LoVo (cell line): ENCODE measurements at places on chromosomes 3 and 15.

- DNase-seq, result no peak
Observed at GRCh38 chr3:106117490-106117858, 248.7 kb upstream of the CBLB start.

GRCh38 chr3:53155760-53156159 lies 5.2 kb upstream of the PRKCD start:
- DNase-seq, result no peak

GRCh38 chr15:95277266-95277665 lies 1045.9 kb downstream of the MCTP2 start:
- DNase-seq, result no peak

DNA sequence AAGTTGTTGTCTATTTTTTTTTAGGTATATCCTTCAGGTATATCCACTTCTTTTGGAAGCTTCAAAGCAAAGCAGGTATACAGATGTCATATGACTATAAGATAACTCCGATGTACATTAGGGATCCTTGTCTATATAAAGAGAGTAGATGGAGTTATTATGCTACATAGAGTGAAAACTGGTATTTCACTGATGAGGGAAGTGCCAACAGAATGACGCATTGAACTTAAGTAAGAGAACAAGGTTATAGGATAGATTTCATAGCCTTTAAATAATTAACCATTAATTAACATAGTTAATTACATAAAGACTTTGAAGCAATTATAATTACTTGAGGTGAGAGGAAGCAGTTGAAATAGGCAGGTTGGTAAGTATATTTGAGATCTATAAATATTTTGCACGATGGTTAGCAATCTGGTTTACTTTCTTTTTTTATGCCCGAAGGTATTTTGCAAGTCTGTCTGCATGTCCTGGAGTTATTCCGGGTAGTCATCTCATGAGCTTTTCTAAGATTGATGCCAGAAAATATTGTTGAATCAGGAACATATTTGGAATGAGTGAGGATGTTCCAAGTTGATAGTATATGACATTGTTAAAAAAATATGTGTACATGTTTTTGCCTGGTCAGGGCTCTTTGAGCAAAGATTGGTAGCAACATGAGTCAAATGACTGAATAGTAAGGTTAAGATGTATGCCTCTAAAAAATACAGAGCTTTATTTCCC lies 299.5 kb upstream of the KCNMB2 start:
- no peak for DNase-seq

- no peak for DNase-seq
Observed at GRCh38 chr3:177484206-177484605, 286.9 kb upstream of the TBL1XR1 start.

DNA sequence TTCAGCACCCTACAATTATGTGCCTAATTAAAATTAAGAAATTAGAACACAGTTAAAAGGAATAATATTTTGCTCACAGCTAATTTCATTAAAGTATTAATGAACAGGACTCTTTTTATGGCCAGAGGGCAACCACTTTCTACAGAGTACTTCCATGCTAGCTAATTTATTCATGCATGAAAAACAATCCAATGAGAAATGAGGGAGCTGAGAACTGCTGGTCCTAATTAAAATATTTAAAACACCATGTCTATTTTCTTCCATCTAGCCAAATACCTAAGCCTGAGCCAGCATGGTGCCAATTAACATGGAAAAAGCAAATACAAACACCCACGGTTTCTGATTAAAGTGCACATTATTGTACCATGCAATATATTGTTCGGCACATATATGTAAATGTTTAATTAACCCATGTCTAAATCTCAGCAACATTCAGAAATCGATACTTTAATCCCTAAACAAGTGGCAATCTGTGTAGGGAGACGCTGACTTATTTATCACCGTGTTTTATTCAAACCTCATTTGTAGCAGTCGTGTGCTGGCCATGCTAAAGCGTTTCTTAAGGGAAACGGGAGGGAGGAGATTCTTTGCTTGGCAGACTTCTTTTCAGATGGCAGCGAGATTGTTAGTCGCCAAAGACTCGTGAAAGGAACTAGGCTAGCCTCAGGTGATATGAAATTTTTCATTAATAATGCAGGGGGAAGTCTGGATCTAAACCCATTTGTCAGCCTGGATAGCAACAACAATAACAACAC lies 193.5 kb downstream of the ANXA2 start:
- DNase-seq, result no peak

DNA sequence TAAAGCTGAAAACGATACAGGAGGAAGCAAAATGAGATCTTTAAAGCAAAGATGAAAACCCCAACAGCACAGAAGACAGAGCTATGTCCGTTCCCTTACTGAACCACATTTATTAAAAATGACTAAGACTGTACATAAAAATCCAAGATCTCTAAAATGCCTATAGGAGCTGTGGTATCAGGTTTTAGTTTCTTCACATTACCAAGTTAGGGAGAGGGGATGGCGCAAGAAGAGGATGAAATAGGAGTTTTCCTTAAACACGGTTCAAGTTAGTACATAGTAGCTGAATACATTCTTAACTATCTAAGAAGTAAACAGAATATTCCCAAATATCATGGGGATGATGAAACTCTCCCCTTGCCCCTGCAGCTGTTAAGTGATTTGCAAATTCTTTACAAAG lies 6.3 kb downstream of the EOMES start:
- DNase-seq, result no peak

DNA sequence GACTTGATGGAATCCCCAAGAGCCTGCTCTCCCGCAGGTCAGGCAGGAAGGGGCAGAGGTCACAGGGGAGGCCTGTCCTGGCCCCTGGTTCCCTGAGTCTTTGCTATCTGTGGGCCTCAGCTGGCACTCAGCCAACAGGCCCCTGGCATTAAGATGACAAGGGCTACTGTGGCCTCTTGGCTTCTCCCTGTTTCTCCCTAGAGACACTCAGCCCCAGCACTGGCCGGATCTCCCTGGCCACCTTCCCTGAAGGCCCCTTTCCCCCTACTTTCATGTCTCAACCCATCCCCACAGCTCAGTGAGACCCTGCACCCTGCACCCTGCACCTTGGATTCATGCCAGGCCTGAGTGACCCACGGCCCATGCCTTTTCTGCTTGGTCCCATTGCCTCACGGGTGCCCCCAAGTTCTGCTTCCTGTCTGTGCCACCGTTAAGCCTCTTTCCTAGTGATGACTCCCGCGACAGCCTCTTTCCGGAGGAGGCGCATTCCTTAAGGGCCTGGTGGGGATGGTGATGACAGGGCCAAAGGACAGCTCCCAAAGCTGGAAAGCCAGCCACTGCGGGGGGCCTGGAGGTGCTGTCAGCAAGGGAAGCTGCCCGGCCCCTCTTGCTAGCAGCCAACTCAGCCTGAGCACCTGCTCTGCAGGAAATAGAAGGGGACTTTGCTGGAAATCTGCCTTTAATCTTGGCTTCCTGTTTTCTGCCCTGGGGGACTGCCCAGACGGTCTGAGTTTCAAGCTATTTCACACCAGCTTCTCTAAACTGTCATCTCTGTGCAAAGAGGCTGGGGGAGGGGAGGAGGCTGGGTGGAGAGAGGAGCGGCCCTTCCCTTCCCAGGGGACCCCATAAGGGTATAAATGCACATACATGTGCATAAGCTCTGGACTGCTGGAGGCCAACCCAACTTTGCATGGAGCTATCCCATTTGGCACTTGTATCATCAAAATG lies 4.8 kb upstream of the CSK start:
- DNase-seq, result no peak
